ENCODE measurements at places on chromosomes 12 and 14.

DNA sequence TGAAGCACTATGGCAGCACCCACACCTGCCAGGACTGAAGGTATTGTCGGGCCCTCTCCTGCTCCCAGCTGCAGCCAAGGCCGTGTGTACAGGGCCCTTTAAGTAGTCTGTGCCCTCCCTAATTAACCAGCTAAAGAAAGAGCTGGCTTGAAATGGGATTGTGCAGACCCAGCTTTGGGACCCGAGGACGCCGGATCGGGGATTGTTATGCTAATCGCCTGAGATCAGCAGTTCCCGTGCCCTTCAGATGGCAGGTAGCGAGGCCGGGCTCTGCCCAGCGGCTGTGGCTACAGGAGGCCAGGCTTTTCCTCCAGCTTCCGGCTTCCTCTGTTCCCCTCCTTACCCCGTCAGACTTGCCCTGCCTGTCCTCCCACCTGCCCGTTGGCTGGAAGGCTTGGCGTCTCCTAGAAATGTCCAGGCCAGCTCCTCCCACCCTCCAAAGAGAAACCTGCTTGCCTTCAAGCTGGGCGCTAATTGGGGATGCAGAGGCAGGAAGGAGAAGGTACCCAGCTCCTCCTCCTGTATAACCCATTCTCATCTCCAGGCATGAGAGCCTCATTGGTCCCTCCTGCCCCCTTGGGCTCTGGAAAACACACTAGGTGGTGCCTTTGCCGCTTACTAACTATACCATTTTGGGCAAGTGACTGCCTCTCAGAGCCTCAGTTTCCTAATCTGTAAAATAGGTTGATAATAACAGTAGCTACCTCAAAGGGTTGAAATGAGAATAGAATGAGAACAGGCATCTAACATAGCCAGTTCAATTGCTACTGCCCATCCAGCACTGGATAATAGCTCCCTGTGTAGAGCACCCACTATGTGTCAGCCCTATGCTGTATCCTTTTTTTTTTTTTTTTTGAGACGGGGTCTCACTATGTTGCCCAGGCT, 25.8 kb upstream of the MSI1 start:
- peak; percentile 88 for DNase-seq

- DNase-seq, result no peak
These were observed 91.9 kb upstream of the MUCL1 start for GRCh38 chr12:54762390-54762789.

- no peak for DNase-seq
These were observed 157.1 kb downstream of the SLC41A2 start for GRCh38 chr12:104801005-104801404.

- no peak for DNase-seq
These were observed 27.4 kb downstream of the FAM234B start for GRCh38 chr12:13071305-13072280.

DNA sequence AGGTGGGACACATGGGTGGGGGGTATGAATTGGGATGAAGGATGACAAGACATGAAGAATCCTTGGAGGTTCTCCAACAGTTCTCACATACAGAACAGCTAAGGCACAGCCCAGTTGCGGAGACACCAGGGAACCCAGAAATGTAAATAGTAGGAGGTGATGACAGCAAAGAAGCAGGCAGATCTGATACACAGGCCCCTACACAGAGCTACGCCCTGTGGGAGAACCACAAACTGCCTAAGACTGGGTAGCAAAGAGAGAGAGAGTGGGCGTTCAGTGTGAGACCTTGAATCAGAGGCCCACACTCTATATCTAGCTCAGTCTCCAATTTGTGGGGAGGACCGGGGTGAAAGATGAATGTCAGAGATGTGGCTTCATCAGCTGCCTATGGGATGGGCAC, 9.5 kb upstream of the NUMB start:
- DNase-seq, result no peak

GRCh38 chr12:83389237-83389996, 702.7 kb downstream of the TMTC2 start:
- peak; percentile 22 for DNase-seq

- DNase-seq, result no peak
These were observed 165.9 kb downstream of the DERA start for GRCh38 chr12:16076970-16077522.

GRCh38 chr12:116262741-116263140, 14.8 kb downstream of the MED13L start:
- DNase-seq, result no peak

DNA sequence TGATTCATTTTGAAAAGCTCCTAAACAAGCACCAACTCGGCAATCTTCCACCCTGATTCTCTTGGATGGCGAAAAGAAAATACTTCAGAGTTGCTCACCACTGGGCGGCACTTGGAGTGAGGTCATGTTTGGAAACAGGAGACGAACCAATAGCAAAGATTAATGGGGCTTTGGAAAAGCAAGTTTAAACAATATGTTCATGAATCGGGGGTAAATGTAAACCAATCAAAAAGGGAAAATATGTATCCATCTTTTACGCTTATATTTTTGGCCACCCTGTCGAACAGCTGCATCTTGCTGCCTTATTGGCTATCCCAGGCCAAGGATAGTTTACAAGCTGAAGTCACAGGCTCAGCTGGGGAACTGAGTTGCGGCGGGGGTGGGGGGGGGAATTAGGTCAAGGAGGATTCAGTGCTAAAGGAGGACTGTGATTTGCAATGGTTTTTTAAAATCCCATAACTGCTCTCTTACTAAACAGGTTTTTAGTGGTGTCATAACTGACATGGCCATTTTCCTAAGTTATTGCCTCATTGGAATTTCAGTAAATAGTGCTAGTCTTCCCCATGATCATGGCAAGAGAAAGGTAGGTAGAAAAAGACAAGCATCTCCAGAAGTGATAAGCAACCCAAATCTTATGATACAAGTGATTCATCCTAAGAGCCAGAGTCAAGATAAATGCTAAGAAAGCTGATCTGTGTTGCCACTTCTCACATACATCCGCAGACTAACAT, 210.6 kb downstream of the PHLDA1 start:
- no peak for DNase-seq

DNA sequence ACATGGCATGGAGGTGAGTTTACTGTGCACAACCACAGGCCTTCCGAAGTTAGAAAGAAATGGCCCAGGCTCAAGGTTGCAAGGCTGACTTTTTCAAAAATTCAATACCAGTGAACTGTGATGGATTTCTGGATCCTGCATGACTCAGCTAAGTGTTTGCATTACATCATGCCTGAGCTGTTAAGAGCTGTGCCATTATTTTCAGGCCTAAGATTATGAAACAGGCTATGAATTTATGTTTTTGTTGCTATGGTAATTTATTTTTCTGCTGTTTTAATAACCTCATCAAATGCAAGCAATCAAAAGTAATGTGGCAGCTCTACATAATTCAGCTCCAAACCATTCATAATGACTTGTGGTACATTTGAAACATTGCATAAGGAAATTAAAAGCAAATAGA, 457.7 kb upstream of the TMEM132C start:
- no peak for DNase-seq

GRCh38 chr12:45701296-45701695, 28.2 kb upstream of the ARID2 start:
- DNase-seq, result no peak

DNA sequence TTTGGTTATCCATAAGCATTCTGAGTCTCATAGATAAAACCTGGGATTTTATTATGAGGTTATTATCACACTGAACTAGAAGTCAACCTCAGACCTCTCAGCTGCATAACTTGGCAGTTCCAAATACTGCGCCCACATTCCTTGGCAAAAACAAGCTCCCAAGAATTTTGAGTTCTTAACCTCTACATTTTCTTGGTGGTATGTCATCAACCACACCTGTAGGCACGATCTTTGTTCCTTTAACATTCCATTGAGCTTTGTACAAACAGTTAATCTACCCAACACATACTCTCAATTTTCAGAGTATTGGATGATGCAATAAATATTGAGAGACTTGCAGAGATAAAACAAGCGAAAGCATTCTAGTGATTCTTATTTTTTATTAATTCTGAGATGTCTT, 371.8 kb upstream of the PRICKLE1 start:
- no peak for DNase-seq

DNA sequence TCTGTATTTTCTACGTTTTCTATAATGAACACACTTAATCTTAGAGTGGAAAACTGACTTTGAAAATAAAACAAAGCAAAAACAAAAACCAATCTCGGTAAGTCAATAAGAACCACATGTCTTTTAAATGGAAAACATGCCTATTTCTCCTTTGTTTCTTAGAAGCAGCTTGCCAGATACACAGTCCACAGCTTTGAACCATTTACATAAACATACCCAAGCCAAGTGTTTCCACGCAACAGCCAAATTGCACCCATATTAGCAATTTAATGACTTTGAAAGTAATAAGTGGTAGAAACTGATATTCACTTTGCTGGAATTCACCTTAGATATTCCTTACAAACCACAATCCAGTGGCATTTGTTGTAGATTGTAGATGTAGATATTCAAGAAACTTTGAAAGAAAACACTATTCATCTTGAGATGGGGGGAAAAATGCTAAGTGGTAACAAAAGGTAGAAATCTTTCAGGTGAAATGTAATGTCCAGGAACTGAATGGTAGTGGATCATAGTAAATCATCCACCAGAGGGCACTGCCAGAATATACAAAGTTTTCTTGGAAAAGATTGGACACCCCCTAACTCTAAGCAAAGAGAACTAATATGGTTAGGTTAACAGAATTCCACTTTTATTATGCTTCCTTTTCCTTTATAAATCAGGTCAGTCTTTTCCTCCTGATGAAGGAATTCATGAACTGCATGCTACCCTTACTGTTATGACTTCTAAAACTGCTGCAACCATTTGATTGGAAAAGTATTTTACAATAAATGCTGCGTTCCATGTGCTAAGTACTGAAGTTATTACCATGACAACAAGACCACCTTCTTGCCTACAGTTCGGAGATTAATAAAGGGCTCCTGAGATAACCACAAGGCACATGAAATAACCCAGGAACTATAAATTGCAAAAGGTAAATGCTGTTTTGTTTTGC, 69.8 kb downstream of the RERG start:
- DNase-seq, result peak; percentile 34

DNA sequence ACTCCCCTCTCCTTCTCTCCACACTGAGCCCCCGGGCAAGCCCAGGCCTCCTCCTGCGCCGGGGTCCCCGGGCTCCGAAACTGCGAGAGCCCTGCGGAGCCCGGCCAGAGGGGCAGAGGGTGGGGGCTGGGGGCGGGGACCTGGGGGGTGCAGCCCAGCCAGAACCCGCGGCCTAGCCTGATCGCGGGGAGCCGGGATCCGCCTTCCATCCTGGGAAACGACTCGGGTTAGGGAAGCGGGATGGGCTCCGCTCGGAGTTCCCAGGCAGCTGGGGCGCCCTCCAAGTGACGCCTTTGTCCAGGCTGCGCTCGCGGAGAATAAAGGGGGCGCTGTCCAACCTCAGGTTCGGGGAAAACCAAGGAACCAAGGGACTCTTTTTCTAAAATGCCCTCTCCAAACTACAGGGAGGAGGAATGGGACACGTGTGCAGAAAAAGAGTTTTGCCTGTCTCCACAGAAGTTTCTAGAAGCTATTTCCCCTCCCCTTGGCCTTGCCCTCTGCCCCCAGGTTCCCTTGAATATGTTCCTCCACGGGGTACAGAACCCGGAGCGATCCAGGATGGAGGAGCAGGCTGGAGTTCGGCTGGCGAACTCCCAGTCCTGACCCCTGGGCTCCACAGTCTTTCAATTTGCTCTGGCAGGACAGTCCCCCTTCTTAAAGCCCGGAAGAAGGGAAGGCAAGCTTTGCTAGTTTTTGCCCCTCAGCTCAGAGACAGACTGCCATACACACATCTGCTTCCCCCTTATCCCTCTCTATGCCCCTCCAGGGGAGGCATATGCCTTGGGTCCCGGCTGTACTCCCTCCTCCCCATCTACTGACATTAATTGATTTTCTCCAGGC, 13.9 kb downstream of the NKX2-1 start:
- no peak for DNase-seq

DNA sequence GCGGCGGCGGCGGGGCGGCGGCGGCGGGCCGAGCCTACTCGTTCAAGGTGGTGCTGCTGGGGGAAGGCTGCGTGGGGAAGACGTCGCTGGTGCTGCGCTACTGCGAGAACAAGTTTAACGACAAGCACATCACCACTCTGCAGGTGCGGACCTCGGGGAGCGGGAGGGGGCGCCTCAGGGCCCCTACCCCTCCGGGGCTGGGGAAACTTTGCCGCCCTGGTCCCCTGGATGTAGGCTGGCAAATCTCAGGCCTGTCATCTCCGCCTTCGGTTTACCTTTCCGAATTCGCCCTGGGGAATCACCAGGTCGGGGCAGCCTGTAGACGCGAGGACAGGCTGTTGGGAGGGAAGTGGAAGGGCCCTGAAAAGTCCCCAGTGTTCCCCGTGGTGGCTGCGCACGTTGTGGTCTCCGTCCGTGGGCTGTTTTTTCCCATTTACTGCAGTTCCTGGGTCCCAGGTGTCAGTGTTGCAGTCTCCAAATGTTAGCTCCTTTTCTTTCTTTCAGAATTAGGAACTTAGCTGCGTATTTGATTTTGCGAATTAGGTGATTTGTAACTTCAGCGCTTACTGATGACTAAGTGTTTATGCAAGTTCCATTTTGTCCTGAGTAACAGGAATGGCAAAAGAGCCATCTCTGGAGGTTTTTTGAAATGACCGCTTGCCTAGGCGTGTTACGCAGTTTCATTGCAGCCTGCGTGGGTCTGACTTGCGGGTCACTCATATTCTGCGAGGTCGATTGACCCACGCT, 656 bp downstream of the RAB21 start:
- DNase-seq, result no peak

DNA sequence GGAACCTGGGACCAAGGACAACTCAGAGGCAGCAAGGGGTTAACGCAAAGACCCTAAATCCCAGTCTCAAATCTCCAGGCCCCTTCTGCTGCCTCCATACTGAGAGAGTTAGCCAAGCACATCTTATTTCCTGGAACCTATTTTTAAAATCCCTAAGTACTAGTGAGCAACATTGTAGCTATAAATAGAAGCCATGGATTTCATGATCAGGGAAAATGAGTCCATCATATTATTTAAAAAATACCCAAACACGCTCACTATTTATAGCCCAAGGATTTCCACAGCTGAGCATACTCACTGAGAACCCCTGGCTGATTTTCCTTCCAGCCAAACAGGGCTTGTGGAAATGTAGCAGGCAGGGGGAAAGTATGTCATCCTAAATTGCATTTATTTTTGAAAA, 19.4 kb upstream of the TUNAR start:
- DNase-seq, result no peak

DNA sequence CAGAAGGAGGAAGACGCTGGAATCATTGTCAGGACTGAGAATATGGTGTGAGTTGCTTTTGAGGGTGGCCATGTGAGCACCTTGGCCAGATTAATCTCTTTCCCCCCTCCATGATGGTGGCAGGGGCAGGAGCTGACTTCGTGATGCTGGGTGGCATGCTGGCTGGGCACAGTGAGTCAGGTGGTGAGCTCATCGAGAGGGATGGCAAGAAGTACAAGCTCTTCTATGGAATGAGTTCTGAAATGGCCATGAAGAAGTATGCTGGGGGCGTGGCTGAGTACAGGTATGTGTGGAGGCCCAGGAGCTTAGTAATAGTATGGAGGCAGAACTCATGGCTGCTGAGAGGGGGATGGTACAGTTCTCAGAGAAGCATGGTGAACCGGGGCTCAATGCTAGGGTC, 4.3 kb downstream of the TINF2 start:
- no peak for DNase-seq

Data from NCI-H146 (cell line).